ENCODE measurements at places on chromosomes 7 and 10. TPM values are rescaled to one million over a fixed set of nuclear protein-coding genes. Genes with fewer than 3 reads are reported as not detected.

TMEM184A gene
- 0.03 TPM for total RNA-seq

SPDYE16 gene
- total RNA-seq: not detected

PHKG1 gene
- total RNA-seq: 1.3 TPM

TWIST1 gene
- total RNA-seq: 30.5 TPM

CFAP46 gene
- total RNA-seq: 0.20 TPM

PHYHIPL gene
- not detected for total RNA-seq

VPS37D gene
- total RNA-seq: 5.7 TPM

SLC16A9 gene
- 2.5 TPM for total RNA-seq

GPNMB gene
- 214 TPM for total RNA-seq

XRCC2 gene
- 1.2 TPM for total RNA-seq

FXYD4 gene
- total RNA-seq: not detected

AGR2 gene
- not detected for total RNA-seq

SFTPD gene
- 0.13 TPM for total RNA-seq

IQUB gene
- total RNA-seq: 0.85 TPM

NKX2-3 gene
- not detected for total RNA-seq

TBX20 gene
- total RNA-seq: 4.3 TPM

NPSR1 gene
- total RNA-seq: not detected

CPEB3 gene
- 1.1 TPM for total RNA-seq

CYP2C19 gene
- not detected for total RNA-seq

TUBAL3 gene
- total RNA-seq: not detected

FGFBP3 gene
- 0.36 TPM for total RNA-seq

OPN1SW gene
- not detected for total RNA-seq

AFAP1L2 gene
- 1.2 TPM for total RNA-seq

OR6V1 gene
- not detected for total RNA-seq

GIMAP7 gene
- not detected for total RNA-seq

CYP3A4 gene
- total RNA-seq: not detected

ZCWPW1 gene
- total RNA-seq: 1.4 TPM

DNMBP gene
- 25.7 TPM for total RNA-seq

JMJD1C gene
- 66.0 TPM for total RNA-seq

EPHA1 gene
- not detected for total RNA-seq

LRIT2 gene
- not detected for total RNA-seq

LIPN gene
- not detected for total RNA-seq

MEOX2 gene
- 28.3 TPM for total RNA-seq

TRIM74 gene
- 0.23 TPM for total RNA-seq

DNAJC1 gene
- 58.9 TPM for total RNA-seq

CUBN gene
- 3.4 TPM for total RNA-seq

ASZ1 gene
- total RNA-seq: not detected

FFAR4 gene
- not detected for total RNA-seq

SPDYE8 gene
- total RNA-seq: not detected

TUBB8 gene
- not detected for total RNA-seq

CCDC146 gene
- 1.2 TPM for total RNA-seq

ERVW-1 gene
- not detected for total RNA-seq

MRPS17 gene
- total RNA-seq: 10.4 TPM

IGFBP3 gene
- 1,159 TPM for total RNA-seq

SEC61G gene
- 239 TPM for total RNA-seq

C10orf90 gene
- 0.26 TPM for total RNA-seq

CAPZA2 gene
- total RNA-seq: 149 TPM

AKR1C4 gene
- not detected for total RNA-seq

ACSL5 gene
- 1.4 TPM for total RNA-seq

GSTO2 gene
- 4.6 TPM for total RNA-seq

CCT6A gene
- 159 TPM for total RNA-seq
